ENCODE measurements at places on chromosomes 12 and 14.

GRCh38 chr14:92309968-92310530 is 12.9 kb upstream of the SLC24A4 start:
- DNase-seq = no peak

DNA sequence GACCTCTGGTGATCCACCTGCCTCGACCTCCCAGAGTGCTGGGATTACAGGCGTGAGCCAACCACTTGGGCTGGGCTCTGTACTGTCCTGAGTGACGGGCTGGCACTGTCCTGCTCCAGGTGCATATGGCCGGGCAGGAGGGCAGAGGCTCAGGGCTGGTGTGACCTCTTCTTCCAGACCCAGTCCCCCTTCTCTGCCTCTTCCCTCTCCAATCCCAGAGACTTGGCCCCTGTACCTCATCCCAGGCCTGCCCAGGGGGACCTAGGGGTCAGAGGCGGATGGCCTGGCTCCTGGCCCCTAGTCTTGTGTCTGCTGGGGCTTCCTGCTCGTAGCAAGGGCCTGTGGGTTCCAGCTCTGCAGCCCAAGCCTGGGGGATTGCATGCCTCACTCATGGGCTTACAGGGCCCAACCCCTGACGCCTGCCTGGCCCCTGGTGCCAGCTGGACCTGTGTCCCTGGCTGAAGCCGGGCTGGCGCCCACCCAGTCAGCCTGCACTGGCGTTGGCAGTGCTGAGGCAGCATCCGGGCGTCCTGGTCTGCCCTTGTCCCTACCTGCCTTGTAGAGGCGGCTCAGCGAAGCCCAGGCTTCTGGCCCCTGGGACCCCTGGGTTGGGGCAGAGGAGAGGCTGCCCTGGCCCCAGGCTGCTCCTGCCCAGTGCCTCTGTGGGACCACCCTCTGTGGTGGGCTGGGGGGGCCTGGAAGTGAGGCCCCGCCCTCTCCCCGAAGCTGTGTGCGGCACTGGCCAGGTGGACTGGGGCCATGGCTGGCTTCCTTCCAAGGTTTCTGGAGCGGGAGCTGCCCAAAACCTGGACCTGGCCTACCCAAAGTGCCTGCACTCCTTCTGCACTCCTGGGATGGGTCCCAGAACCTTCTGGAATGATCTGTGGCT is 4.3 kb downstream of the TEDC1 start:
- no peak for DNase-seq

GRCh38 chr12:75366629-75367028 is 24.3 kb upstream of the GLIPR1L2 start:
- DNase-seq = peak; percentile 22

GRCh38 chr14:98785578-98785977 is 486.4 kb downstream of the BCL11B start:
- DNase-seq = no peak

DNA sequence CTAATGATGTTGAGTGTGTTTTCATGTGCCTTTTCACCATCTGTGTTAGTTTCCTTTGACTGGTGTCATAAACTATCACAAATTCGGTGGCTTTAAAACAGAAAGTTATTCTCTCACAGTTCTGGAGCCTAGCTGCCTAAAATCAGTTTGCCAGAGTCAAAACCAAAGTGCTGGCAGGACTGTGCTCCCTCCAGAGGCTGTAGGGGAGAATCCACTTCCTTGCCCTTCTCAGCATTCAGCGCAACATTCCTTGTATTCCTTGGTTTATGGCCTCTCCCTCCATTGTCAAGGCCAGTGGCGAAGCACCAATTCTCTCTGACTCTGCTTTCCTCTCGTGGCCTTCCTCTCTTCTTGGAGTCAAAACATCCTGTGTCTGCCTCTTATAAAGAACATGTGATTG is 174.2 kb upstream of the PDE3A start:
- peak; percentile 71 for DNase-seq

- DNase-seq = no peak
Observed at GRCh38 chr14:77406718-77407117, 16.6 kb downstream of the NOXRED1 start.

GRCh38 chr12:70540996-70541395 is 96.2 kb downstream of the PTPRB start:
- DNase-seq = no peak

DNA sequence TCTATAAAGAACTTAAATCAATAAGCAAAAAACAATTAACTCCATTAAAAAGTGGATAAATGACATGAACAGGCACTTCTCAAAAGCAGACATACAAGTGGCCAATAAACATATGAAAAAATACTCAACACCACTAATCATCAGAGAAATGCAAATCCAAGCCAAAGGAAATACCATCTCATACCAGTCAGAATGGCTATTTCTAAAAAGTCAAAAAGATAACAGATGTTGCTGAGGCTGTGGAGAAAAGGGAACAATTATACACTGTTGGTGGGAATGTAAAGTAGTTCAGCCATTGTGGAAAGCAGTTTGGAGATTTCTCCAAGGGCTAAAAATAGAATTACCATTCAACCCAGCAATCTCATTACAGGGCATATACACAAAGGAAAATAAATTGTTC is 234.5 kb upstream of the PLXNC1 start:
- DNase-seq = peak; percentile 95

GRCh38 chr12:116901612-116902011 is 9.1 kb upstream of the FBXW8 start:
- DNase-seq = no peak

GRCh38 chr12:110015132-110015531 is 15.9 kb downstream of the ANKRD13A start:
- no peak for DNase-seq

DNA sequence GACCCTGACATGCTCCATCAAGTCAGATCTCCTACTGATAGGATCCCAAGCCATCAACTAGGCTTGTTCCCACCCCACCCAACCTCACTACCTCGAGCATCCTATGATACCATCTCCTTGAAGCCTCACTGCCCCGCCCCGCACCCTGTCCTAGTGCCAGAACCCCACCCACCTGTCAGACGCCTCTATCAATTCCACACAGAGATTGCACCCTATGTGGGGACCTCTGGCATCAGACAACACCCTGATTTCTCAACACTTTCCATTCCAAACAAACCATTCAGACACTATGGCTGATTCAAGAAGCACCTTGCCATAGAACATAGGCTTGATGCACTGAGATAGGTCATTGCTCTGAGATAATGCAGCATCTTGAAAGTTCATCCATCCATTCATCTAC is 3.1 kb upstream of the GLTP start:
- no peak for DNase-seq

GRCh38 chr14:83624541-83624940 is 1905.4 kb upstream of the FLRT2 start:
- no peak for DNase-seq

DNA sequence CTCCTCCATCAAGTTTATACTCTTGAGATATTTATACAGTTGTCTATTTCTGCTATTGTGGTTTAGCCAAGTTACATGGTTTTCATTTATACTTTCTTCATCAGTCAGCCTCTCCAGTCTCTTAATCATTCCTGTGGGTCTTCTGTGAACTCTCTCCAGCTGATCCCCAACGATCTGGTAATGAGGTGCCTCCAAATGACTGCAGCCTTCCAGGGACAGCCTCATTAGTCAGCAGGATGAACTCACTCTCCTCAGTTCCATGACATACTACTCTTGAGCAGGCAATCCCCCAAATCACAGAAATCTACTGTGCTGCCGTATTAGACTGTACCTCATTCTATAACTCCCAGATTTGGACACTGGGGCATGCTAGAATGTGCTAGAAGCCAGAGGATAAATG is 15.3 kb downstream of the AREL1 start:
- peak; percentile 90 for DNase-seq

- no peak for DNase-seq
Observed at GRCh38 chr12:14272956-14273912, 92.2 kb upstream of the ATF7IP start.

DNA sequence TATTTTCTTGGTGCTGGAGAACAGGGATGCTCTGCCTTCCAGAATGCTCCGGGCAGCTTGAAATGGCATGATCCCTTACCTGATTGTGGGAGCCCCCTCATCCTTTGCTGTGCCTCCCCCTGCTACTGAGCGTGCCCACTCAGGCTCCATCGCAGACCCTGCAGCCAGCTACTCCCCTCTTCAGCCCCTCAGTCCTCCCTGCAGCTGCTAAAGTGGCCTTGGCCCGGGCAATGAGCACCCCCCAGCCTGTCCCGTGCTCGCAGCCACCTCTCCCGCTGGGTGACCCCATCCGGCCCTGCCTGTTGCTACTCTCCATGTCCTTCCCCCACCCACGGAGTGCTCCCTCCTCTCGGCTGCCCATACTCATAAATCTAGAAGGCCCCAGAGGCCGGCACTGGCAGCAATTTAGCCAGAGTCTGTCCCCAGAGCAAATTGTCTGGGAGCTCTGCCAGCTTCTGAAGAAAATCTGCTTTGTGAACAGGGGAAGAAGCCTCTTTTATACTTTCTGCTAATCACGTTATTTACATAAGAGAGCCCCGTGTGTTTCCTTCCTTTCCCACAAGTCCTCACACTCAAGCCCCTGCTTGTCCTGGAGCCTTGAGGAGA is 143.7 kb upstream of the FRMD6 start:
- peak; percentile 93 for DNase-seq

GRCh38 chr14:59464486-59465315 is 479 bp downstream of the GPR135 start:
- DNase-seq = peak; percentile 64

GRCh38 chr14:69097974-69098373 is 54.9 kb downstream of the DCAF5 start:
- DNase-seq = no peak

DNA sequence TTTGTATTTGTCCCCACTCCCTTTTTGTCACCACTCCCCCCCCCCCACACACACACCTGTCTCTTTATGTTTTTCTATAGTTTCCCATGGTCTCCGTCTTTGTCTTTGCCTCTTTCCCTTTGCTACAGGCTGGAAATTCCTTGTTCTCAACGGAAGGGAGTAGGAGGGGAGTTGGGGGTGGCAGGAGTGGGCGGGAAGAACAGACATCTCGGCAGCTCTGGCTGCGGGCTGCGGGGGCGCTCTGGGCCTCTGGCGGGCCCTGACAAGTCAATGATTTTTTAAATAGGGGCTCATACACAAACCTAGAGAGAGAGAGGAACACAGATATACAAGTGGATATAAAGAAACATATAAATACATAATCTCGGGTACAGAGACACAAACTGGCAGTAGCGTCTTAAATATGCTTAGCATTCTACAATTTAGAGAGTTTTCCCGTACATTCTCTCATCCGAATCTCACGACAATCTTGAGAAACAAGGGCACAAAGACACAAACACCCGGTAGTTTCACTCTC is 2.4 kb upstream of the NAB2 start:
- peak; percentile 81 for DNase-seq

- DNase-seq = no peak
Observed at GRCh38 chr14:101347893-101348777, 213.2 kb upstream of the DIO3 start.

DNA sequence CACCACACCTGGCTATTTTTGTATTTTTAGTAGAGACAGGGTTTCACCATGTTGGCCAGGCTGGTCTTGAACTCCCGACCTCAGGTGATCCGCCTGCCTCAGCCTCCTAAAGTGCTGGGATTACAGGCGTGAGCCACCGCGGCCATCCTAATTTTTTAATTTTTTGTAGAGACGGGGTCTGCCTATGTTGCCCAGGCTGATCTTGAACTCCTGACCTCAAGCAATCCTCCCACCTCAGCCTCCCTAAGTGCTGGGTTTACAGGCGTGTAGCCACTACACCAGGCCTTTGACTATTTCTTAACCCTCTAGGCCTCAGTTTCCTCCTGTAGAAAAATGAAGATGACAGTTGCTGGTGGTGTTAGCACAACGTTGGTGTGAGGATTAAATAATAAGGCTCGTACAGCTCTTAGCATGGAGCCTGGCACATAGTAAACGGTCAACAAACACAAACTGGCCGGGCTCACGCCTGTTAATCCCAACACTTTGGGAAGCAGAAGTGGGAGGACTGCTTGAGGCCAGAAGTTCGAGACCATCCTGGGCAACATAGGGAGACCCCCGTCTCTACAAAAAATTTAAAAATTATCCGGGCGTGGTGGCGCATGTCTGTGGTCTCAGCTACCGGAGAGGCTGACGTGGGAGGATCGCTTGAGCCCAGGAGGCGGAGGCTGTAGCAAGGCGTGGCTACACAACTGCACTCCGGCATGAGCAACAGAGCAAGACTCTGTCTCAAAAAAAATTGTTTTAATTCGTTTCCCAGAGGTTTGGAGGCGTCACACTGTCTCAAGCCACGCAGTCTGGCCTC is 979 bp downstream of the DDX54 start:
- DNase-seq = no peak

DNA sequence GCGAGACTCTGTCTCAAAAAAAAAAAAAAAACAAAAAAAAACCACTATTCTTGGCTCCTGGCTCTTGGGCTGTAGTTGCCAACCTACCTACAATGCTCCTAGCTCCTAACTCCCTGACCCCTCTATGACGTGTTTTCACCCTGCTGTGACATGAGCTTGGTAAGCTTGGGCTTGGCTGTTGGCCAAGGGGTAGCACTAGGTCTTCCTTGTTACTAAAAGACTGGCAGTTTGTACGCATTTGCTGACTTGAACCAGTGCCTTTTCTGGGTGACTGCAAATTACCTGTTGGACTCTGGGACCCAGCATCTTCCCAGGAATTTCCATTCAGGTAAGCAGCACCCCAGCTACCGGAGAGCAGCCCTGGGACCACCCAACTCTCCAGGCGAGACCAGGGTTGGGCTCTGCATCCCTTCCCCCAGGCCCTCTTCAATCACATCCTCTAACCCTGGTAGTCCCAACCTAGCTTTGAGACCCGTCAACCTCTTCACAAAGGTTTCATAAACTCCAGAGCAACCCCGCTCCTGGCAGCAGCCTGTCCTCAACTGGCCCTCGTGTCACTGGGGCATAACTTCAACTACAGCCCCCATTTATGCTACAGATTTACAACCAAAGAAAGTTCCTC is 8.3 kb downstream of the CDK2AP1 start:
- DNase-seq = no peak

- no peak for DNase-seq
Observed at GRCh38 chr12:68477906-68478305, 132.8 kb upstream of the RAP1B start.

DNA sequence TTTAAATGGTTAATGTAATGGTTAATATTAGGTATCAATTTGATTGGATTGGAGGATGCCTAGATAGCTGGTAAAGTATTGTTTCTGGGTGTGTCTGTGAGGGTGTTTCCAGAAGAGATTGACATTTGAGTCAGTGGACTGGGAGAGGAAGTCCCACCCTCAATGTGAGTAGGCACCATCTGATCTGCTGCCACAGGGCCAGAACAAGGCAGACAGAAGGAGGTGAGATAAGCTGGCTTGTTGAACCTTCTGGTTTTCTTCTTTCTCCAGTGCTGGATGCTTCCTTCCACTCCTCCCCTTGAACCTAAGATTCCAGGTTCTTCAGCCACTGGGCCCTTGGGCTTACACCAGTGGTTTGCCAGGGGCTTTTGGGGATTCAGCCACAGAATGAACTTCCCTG is 756.5 kb upstream of the LRFN5 start:
- no peak for DNase-seq

GRCh38 chr14:103346286-103346685 is 12.2 kb downstream of the EIF5 start:
- peak; percentile 44 for DNase-seq

DNA sequence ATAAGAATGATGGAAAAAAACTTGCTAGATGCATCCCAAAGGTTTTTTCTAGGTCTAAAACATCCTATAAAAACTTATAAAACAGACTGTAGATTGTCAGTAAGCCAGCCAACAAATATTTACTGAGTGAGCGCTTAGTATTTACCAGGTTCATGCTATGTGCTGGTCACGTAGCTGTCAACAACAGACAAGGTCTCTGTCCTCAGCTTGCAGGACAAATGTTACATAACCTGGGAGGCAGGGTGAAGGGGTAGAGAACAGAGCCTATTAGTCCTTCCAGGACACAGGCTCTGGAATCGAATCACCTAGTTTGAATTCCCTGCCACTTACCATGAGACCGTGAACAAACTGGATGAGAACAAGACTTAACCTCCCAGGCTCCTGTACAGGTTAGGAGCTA is 6.4 kb downstream of the NFYB start:
- no peak for DNase-seq

GRCh38 chr14:65329911-65330310 is 82.6 kb upstream of the FUT8 start:
- DNase-seq = no peak

Measured in EH (cell line).